ENCODE measurements at places on chromosomes 13 and 19. TPM values are rescaled to one million over a fixed set of nuclear protein-coding genes. Genes with fewer than 3 reads are reported as not detected.

DNA sequence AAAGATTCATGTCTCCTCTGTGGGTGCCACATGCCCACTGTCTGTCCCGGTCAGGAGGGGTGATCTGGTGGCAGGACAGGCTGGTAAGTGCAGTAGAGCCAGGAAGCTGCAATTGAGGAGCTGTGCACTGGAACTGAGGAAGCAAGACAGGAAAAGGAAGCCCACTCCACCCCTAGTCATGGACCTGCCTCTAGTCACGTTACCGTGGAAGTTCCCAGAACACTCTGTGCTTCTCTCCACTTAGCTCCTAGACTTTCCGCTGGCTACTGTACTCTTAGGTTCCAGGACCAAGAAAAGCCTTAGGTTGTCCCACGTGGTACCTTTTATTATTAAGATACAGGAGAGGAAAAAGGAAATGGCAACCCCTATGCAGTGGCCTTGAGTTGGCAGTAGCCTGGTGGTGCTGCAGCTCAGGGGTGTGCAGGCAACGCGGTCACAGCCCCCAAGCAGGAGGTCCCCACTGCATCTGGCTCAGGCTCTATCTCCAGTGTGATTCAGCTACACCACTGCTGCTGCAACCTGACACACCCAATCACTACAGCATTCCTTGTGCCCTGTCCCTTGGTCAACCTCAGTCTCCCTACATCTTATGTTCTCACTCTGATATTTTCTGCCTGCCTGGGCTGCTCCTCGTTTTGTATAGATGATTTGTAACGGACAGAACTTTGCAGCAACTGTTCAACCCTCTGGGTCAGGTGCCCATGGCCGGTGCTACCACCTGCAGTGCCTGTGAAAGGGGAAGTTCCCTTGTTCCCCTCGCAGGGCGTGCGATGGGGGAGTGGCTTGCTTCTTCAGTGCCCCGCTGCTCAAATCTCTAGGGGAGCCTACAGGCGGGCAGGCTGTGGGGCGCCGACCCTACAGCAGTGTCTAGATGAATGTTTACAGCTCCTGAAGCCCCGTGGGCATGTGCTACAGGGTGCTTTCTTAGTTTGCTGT, 24.4 kb upstream of the GPR12 start:
- no peak for DNase-seq

GJB6 gene
- total RNA-seq = 0.26 TPM

- peak; percentile 94 for DNase-seq
These were observed 8.0 kb downstream of the RGCC start for GRCh38 chr13:41465241-41465847.

DNA sequence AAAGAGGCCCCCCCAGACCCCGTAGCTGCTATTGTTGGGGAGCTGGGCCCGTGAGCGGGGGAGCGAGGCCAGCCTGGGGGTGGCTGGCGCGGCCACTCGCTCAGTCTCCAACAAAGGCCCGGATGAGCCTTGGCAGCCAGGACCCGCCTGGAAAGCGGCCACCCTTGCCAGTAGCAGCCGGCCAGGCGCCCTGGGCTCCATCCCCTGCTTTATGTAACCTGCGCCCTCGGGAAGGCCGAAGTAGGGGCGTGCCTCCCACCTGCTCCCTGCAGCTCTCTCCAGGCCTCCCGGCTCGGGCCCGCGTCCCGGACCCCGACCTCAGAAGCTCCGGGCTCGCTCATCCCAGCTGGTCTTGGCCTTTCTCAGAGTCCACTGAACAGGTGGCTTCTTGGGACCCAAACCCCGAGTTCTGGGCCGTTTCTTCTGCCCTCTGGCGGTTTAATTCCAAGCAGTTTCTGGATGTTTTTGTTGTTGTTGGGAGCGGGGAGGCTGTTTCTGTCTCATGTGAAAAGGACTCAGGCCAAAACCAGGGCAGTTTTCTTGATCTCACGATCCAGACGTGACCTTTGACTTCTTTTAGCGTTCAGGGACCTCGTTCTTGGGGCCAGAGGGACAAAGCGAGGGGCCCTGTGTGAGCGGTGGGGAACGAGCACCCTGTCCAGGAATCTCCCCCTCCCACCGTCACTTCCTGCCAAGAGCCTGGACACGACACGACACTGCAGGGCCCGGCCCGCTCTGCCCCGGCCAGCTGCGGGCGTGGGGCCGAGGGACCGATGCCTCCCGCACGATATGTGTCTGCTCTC, 1.2 kb downstream of the CDC34 start:
- peak; percentile 76 for DNase-seq

Measured in natural killer cell (primary cell).